ENCODE measurements at places on chromosomes 7 and 10.

DNA sequence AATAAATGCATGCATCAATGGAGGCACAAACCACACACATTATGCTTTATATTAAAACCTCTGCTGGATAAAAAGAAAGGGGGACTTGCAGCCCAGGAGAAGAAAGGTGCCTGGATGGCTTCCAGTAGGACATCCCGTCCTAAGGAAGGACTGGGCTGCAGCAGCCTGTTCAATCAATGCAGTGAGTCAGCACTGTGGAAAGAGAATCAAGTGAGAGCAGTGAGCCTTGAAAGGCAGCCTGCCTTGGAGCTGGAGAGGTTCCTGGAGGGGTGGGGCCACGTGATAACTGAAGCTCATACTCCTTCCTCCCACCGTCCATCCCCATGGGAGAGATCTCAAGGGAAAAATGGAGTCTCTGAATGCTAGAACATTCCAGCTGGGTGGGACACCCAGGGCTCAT is 501.2 kb downstream of the ADRA2A start:
- DNase-seq: no peak

- no peak for DNase-seq
Measured at GRCh38 chr7:105493196-105493922, 28.7 kb downstream of the PUS7 start.

- no peak for DNase-seq
Measured at GRCh38 chr10:11725912-11726311, 16.3 kb upstream of the ECHDC3 start.

- DNase-seq: no peak
Measured at GRCh38 chr7:18475488-18475887, 20.1 kb upstream of the HDAC9 start.

GRCh38 chr10:113287592-113287991 is 265.3 kb upstream of the HABP2 start:
- DNase-seq: no peak

- DNase-seq: no peak
Measured at GRCh38 chr10:48404646-48405045, 98.2 kb downstream of the MAPK8 start.

DNA sequence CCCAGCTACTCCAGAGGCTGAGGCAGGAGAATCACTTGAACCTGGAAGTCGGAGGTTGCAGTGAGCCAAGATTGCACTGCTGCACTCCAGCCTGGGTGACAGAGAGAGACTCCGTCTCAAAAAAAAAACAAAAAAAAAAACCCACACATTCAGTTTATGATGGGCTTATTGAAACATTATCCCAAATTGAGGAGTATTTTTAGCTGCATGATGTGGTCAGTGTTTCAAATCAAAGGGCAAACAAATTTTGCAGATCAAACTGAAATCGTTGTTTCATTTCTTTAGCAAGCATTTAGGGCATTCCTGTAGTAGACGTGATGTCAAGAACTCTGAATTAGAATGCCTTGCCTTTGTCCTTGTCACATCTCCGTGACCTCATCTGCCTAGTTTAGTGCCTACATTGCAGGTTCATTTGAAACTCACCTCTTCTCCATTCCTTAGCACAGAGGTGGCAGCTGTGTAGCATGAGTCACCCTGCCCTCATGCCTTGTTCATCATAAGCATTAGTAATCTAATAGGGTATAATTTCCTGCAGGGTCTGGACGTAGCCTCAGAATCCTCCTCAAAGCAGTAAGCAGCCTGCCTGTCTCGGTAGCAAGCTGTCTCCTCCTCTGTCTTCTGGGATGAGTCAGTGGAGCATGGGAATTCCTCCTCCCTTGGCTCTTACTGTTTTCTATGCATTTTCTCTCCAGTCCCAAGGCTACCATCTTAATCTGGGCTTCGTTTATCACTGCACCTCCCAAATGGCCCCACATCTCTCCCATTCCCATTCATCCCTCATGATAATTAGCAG is 73.8 kb downstream of the CUL1 start:
- no peak for DNase-seq

- DNase-seq: no peak
Measured at GRCh38 chr7:46600340-46600739, 679.3 kb upstream of the IGFBP3 start.
